ENCODE measurements at places on chromosomes 5 and 9. TPM values are rescaled to one million over a fixed set of nuclear protein-coding genes. Genes with fewer than 3 reads are reported as not detected.

- DNase-seq, result peak; percentile 14
- no peak within 1 kb of the TSS for H3K27ac ChIP-seq
- no peaks in the 10 kb centered on the region for H3K4me1 ChIP-seq
- no peak within 1 kb of the TSS for H3K4me3 ChIP-seq
- peaks cover 48% of the 10 kb centered on the region for H3K27me3 ChIP-seq
- no peaks in the 10 kb centered on the region for H3K36me3 ChIP-seq
These were observed at the start of gene PCDHGB3 for GRCh38 chr5:141369994-141370848. PCDHGB3 (plus strand) TSS chr5:141370242; CDS start chr5:141370395, 153 bp downstream.

GRCh38 chr5:131475541-131475941 lies 159.5 kb downstream of the RAPGEF6 start:
- no peaks in the 10 kb centered on the region for H3K27me3 ChIP-seq
- no peak for DNase-seq
- H3K4me3 ChIP-seq, result no peak overlapping the region
- H3K27ac ChIP-seq, result no peak overlapping the region
- no peaks in the 10 kb centered on the region for H3K4me1 ChIP-seq
- H3K36me3 ChIP-seq, result peaks cover 11% of the 10 kb centered on the region

- H3K27me3 ChIP-seq, result peaks cover 23% of the 10 kb centered on the region
- peak overlapping the region; percentile 98 for H3K4me3 ChIP-seq
- no peak for DNase-seq
- no peak overlapping the region for H3K27ac ChIP-seq
- peaks cover 7% of the 10 kb centered on the region for H3K4me1 ChIP-seq
These were observed 943 bp downstream of the SFXN1 start for GRCh38 chr5:175479125-175479881.

DNA sequence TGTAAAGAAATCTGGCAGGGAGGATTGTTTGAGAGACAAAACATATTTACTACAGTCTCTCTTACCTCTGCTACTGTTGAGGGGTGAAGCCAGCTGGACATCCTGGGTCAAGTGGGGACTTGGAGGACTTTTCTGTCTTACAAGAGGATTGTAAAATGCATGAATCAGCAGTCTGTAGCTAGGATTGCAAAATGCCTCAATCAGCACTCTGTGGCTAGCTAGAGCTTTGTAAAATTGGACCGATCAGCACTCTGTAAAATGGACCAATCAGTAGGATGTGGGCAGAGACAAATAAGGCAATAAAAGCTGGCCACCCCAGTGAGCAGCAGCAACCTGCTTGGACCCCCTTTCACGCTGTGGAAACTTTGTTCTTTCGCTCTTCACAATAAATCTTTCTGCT lies 995.8 kb upstream of the CDH6 start:
- no peak overlapping the region for H3K27ac ChIP-seq
- H3K4me1 ChIP-seq, result no peaks in the 10 kb centered on the region
- H3K27me3 ChIP-seq, result no peaks in the 10 kb centered on the region
- H3K36me3 ChIP-seq, result no peaks in the 10 kb centered on the region
- H3K4me3 ChIP-seq, result no peak overlapping the region
- DNase-seq, result no peak

DNA sequence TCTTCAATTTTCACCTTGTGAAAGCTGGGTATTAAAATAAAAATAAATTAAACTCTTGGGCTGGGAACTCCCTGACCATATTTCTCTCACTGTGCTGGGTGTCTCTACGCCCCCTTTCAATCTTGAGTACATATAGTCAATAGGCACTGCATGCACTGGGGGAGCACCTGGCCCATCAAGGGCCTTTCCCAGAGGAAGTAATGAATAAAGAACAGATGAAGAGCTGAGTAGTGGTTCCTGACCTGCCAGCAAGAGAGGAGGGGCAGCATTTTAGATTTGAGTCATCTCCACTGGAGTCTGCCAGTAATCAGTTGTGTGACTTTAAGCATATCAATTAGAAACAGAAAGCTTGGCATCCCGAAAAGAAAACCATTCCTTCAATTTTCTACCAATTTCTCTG lies 6.2 kb downstream of the MAPKAP1 start:
- no peak overlapping the region for H3K4me3 ChIP-seq
- no peak for DNase-seq
- H3K36me3 ChIP-seq, result no peaks in the 10 kb centered on the region
- H3K27ac ChIP-seq, result no peak overlapping the region
- peaks cover 9% of the 10 kb centered on the region for H3K4me1 ChIP-seq

DNA sequence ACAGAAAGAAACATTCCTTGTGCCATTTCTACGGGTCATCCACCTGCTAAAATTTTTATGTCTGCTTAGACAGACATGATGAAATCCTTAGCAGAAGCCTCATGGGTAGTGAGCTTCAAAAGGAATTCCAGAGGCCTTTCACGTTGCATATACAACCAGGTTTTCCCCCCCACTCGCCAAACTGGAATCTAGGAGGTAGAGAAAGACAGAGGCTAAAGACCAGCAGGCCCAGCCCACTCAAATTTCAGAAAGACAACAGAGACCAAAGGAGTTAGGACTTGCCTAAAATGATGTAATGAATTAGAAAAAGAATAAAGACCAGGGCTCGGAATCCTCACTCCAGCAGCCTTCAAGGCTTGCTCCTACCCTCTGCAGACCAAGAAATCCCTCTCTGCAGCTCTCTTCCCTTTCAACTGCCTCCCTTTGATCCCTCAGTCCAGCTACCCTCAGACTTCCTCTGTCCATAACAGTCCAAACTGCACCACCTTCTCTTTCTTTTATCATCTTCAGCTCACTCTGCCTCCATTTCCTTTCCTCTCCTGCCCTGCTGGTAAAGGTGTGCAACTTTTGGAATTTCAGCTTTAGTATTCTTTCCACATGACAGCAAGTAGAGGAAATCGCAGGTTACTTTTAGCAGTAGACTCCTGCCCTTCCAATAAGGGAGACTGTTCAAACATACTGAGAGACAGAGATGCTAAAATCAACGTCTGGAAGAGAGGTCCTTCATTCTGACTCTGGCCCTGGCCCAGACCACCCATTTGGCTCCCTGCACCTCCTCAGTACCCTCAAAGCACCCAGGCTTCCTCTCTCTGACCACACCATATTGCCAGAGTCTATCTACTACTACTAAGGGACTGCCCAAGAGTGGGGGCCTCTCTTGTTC lies 8.9 kb downstream of the B4GALT1 start:
- H3K4me1 ChIP-seq, result peaks cover 70% of the 10 kb centered on the region
- peak overlapping the region; percentile 99 for H3K27ac ChIP-seq
- H3K27me3 ChIP-seq, result no peaks in the 10 kb centered on the region
- DNase-seq, result peak; percentile 55

POLR3G gene
- 4.4 TPM for total RNA-seq

CCNI2 gene
- 1.2 TPM for total RNA-seq

FRRS1L gene
- total RNA-seq, result not detected

CCDC192 gene
- not detected for total RNA-seq

SLC34A3 gene
- total RNA-seq, result 1.4 TPM

ITGA2 gene
- total RNA-seq, result 35.8 TPM
